ENCODE measurements at places on chromosomes 1 and 21.
A peak's percentile ranks its signal among the peaks of the same experiment; 100 is the strongest.

DNA sequence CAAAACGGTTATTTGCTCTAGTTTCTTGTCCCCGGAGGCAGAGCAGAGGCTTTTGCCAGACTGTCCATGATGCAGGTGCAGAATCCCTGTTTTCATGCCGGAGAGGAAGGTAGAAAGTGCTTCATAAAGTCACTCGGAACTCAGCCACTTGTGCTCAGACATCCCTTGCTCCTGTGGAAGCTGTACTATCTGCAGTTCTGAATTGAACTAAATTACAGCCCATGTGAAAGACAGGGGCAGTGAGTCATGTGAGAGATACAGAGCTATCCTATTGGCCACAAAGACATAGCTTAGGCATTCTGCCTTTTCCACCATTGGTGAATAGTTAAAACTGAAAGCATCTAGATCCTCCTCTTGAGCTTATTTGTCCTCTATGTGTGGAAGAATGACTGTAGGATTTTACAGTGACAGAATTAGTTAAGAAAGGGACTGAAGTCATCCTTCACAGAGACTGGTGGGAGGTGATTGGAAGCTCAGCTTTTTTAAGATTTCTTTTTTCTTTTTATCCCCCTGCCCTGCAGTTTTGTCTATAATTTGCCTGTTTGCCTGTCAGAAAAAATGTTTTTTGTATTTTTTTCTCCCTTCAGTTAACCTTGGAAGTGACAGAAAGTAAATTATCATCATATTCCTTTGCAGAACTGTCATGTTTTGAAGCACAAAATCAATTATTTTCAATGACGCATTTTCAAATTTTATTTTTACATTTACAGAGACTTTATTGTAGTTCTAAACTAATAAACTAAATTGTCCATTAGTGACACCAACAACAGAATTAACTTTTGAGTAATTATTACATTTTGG is 298.6 kb downstream of the PTPRC start:
- H3K27ac ChIP-seq: no peak overlapping the region
- H3K27me3 ChIP-seq: no peaks in the 10 kb centered on the region
- no peaks in the 10 kb centered on the region for H3K36me3 ChIP-seq
- DNase-seq: no peak
- 0 out of 2 replicates have a peak, but pooled peaks cover 2% of the 10 kb centered on the region for H3K4me1 ChIP-seq

GRCh38 chr1:208227366-208227765 is 16.8 kb downstream of the PLXNA2 start:
- peaks cover 14% of the 10 kb centered on the region for H3K4me1 ChIP-seq
- no peak overlapping the region for H3K27ac ChIP-seq
- no peaks in the 10 kb centered on the region for H3K27me3 ChIP-seq
- no peak overlapping the region for H3K4me3 ChIP-seq

DNA sequence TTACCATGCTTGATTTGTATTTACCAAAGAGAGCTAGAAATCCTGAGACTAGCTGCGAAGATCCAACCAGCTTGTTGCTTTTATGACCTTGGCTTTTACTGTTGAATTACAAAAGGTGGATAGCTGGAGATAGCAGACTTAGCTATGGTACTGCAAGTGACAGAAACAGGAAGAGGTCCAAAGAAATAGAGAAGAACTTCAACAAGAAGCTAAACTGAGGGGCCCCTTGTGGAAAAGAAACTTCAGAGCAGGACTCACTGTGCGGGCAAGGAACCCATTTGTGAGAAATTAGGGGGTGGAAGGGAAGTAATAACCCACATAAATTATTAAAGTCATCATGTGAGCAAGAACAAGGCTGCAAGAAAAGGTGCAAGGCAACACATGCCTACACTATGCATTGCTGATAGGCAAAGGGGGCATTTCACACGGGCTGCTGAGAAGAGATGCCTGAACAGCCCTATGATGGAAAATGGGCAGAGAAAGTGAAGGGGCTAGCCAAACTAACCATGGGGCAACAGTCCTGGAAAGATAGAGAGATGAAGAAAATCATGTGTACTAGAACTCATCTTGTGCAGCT is 116.6 kb upstream of the PRDX6 start:
- H3K27ac ChIP-seq: no peak overlapping the region
- H3K4me1 ChIP-seq: no peaks in the 10 kb centered on the region
- no peaks in the 10 kb centered on the region for H3K36me3 ChIP-seq
- H3K27me3 ChIP-seq: no peaks in the 10 kb centered on the region
- no peak overlapping the region for H3K4me3 ChIP-seq

DNA sequence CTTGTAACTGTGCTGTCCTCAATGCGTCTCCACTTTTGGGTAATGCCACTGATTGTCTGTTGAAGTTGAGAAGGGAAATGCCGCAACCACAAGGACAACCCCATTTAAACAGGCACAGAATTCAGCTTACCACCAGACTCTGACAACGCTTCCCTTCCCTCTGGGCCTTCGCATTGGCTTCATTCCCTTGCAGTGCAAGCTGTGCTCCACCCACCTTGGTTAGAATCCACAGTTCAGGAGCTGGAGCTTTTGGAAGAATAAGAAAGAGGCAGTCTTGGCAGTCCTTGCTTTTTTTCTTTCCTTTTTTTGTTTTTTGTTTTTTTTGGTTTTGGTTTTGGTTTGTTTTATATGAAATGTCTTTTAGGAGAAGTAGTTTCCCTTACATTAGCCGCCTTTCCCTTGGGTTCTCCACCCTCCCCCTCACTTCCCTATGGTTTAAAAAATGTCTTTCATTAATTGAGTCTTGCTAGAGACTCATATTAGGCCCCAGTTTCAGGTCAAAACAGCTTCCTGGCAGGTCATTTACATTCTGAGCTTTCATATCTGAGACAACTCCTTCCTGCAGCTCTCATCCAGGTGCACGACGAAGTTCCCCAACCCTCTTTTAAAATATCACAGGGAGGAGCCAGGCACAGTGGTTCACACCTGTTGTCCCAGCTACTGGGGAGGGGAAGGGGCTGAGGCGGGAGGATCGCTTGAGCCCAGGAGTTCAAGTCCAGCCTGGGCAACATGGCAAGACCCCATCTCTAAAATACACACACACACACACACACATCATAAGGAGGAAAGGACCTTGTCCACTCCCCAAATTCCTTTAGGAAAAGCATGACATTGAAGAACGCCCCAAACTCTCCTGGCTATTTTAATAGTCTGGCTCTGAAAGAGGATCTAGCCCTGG is 20.7 kb upstream of the LAX1 start:
- no peak overlapping the region for H3K4me3 ChIP-seq
- no peaks in the 10 kb centered on the region for H3K27me3 ChIP-seq
- no peak overlapping the region for H3K27ac ChIP-seq

DNA sequence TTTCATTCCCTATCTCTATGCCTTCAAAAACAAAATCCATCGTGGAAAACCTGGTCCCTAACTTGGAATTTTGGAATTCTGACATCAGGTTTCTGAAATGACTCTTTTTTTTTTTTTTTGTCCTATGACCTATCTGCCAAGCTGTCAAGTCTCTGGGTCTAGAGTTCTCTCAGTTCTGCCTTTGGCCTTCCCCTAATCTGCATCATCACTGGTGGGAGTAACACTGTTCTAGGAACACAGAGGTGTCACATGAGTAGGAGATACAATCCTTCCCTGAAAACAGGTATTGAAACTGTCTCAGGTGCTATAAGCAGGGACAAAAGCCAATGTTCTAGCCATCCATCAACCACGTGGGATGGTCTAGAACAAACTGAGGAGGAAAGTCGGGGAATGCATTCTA is 142.0 kb upstream of the ATP1B1 start:
- H3K4me3 ChIP-seq: no peak overlapping the region
- H3K36me3 ChIP-seq: no peaks in the 10 kb centered on the region
- no peak overlapping the region for H3K27ac ChIP-seq
- DNase-seq: no peak

- H3K27me3 ChIP-seq: no peaks in the 10 kb centered on the region
- peak; percentile 23 for DNase-seq
- peak overlapping the region; percentile 63 for H3K4me3 ChIP-seq
- H3K4me1 ChIP-seq: peaks cover 20% of the 10 kb centered on the region
Measured at GRCh38 chr1:94927405-94928175, 680 bp upstream of the CNN3 start.

DNA sequence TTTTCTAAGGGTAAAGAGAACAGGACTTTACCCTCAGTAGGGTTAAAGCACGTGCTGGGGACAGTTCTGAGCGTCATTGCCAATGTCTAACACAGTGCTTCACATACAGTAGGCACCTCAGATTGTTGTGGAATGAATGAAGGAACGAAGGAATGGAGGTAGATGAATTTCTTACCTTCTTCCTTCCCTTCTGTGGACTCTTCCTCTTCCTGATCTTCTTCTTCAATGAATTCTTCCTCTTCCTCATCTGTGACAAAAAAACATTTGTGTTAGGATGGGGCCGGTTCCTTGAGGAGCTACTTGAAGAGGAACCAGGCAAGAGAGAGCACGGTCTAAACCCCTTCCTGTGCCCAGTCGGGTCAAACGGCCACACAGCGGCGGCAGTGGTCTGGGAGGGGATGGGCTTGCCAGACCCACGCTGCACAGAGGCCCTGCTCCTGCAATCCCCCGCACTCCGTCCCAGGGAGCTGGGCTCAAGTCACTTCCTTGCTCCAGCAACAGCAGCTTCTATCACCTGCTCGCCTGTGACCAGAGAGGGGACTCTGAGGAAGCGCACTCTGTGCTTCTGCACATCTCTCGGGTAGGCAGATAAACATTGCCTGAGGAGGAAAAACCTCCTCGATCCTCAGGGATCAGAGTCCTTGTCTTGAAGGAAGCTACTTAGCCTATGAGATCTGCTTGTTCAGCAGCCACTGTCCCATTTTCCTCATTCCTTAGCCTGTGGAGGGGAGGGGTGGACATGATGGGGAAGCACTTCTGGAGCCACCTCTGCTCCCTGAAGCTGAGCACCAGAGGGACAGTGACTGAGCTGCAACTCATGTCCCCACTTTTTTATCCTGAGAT is 8.0 kb upstream of the SLC30A2 start:
- H3K27me3 ChIP-seq: no peaks in the 10 kb centered on the region
- no peaks in the 10 kb centered on the region for H3K4me1 ChIP-seq
- no peak for DNase-seq
- no peak overlapping the region for H3K4me3 ChIP-seq

- no peak overlapping the region for H3K4me3 ChIP-seq
- no peaks in the 10 kb centered on the region for H3K27me3 ChIP-seq
- H3K36me3 ChIP-seq: no peaks in the 10 kb centered on the region
- H3K27ac ChIP-seq: no peak overlapping the region
- no peaks in the 10 kb centered on the region for H3K4me1 ChIP-seq
Measured at GRCh38 chr1:3111348-3112021, 42.5 kb downstream of the PRDM16 start.

GRCh38 chr1:167670563-167670962 is 40.5 kb downstream of the RCSD1 start:
- H3K4me1 ChIP-seq: no peaks in the 10 kb centered on the region
- no peak overlapping the region for H3K4me3 ChIP-seq
- H3K27ac ChIP-seq: no peak overlapping the region
- no peak for DNase-seq

- no peak overlapping the region for H3K27ac ChIP-seq
- H3K4me1 ChIP-seq: peaks cover 5% of the 10 kb centered on the region
- no peak for DNase-seq
- no peak overlapping the region for H3K4me3 ChIP-seq
- H3K36me3 ChIP-seq: no peaks in the 10 kb centered on the region
Measured at GRCh38 chr1:165248969-165249571, 107.4 kb downstream of the LMX1A start.

GRCh38 chr21:28654406-28654805 is 338.3 kb downstream of the LTN1 start:
- DNase-seq: no peak
- H3K4me1 ChIP-seq: no peaks in the 10 kb centered on the region
- no peaks in the 10 kb centered on the region for H3K36me3 ChIP-seq
- H3K27ac ChIP-seq: no peak overlapping the region
- H3K27me3 ChIP-seq: no peaks in the 10 kb centered on the region

GRCh38 chr1:212133319-212133718 is 97.8 kb downstream of the DTL start:
- DNase-seq: no peak
- H3K4me1 ChIP-seq: no peaks in the 10 kb centered on the region
- no peak overlapping the region for H3K27ac ChIP-seq
- no peaks in the 10 kb centered on the region for H3K27me3 ChIP-seq

DNA sequence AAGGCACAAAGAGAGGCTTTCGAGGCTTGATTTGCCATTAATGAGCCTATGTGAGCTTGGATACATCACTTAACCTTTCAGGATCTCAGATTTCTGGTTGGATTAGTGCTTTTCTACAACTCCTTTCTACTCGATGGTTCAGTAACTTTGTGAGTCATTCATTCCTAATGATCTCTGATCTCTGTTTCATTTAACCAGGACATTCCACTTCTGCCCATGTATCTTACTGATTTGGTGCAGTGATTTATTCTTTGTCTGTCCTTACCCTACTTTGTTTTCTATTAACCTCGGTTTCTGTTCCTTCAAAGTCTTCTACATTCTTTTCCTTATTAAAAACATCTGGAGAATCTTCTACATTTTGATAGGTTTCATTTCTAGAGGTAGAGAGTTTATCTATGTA is 94.6 kb upstream of the ZBTB18 start:
- no peak overlapping the region for H3K27ac ChIP-seq
- H3K27me3 ChIP-seq: no peaks in the 10 kb centered on the region

DNA sequence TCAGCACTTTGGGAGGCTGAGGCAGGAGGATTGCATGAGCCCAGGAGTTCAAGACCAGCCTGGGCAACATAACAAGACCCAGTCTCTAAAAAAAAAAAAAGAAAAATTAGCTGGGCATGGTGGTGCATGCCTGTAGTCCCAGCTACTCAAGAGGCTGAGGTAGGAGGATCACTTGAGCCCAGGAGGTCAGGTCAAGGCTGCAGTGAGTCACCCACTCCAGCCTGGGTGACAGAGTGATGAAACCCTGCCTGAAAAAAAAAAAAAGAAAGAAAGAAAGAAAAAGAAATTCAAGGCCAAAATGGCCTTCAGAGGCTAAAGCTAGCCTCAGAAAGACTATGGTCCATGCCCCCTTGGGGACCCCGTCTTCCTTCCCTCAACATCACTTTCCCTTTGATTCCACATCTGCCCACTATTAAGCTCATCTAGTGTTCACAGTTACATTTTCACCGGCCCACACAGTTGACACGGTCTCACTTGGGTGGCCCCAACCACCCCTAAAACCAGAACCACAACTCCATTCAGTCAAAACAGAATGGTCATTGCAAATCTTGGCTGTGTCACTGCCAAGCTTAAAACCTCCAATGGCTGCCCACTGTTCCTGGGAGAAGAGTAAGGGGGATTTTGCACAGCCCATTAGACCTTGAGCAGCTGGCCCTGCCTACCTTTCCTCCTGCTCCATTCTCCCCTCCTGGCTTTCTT is 2.1 kb upstream of the CAPN8 start:
- no peaks in the 10 kb centered on the region for H3K36me3 ChIP-seq
- no peak for DNase-seq
- H3K27me3 ChIP-seq: no peaks in the 10 kb centered on the region
- H3K27ac ChIP-seq: no peak overlapping the region

- no peak overlapping the region for H3K27ac ChIP-seq
- no peaks in the 10 kb centered on the region for H3K36me3 ChIP-seq
- H3K4me1 ChIP-seq: no peaks in the 10 kb centered on the region
Measured at GRCh38 chr1:216223486-216223885, 199.8 kb downstream of the USH2A start.

GRCh38 chr21:44002511-44002910 is 9.6 kb upstream of the TRAPPC10 start:
- DNase-seq: no peak
- H3K36me3 ChIP-seq: no peaks in the 10 kb centered on the region
- no peak overlapping the region for H3K27ac ChIP-seq
- H3K27me3 ChIP-seq: no peaks in the 10 kb centered on the region
